ENCODE measurements at places on chromosomes 5 and 9.
A peak's percentile ranks its signal among the peaks of the same experiment; 100 is the strongest.

DNA sequence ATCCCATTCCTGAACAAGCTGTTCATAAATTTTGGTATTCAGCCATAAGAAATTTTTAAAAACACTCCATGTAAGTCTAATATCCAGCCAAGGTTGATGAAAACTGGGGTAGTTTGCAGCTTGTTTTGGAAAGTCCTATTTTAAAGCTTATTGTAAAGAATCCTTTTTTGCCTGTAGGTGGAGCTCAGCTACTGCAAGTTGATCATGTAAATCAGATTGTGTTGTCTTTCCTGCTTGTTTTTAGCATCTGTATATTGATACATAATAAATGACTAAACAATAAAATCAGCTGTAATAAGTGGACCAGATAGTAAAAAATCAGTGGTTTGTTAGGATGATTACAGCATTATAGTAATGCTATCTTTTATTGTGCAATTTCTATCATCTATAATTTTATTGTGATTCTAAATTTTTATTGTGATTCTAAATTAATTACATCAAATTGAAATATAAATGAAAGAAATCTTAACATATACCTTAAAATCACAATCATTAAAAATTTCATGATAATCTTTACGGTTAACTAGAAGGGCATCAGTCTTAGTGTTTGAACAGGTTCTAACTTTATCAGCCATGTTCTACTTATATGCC lies 42.4 kb downstream of the CWC27 start:
- no peak for DNase-seq

GRCh38 chr5:39650008-39650762 lies 225.4 kb upstream of the DAB2 start:
- DNase-seq: no peak

DNA sequence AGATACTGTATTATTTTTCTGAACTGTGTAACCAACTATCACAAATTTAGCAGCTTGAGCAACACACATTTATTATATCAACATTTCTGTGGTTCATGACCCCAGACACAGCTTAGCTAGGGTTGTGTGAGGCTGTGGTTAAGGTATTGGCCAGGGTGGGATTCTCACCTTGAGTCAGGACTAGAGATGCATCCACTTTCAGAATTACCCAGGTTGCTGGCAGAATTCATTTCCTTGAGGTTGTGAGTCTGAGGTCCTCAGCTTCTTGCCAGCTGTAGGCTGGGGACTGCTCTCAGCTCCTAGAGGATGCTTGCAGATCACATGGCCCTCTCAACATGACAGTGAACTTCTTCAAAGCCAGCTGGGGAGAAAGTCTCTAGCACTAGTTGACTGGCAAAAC lies 122.5 kb upstream of the RASGRF2 start:
- DNase-seq: no peak

GRCh38 chr5:81826128-81826527 lies 75.2 kb upstream of the SSBP2 start:
- no peak for DNase-seq

DNA sequence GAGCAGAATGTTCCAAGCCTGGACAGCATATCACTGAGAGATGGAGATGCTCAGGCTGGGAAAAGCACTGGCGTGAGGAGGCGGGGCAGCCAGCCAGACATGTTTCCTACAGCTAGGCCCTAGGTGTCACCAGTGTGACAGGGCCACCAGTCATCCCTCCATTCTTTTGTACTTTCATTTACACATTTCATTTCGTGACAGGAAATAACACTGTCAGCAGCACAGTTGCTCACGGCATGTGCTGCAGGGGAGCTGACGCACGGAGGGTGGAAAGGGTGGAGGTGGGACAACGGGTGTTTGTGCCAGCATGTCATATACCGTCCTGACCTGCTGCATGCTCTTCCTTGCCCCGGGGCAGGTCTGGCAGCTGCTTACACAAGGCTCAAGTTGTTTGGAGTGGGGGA lies 14.8 kb upstream of the CEMIP2 start:
- peak; percentile 90 for DNase-seq

- no peak for DNase-seq
These were observed 377.3 kb downstream of the KIAA0825 start for GRCh38 chr5:94240993-94241651.

- no peak for DNase-seq
These were observed 46.6 kb downstream of the PPIP5K2 start for GRCh38 chr5:103166706-103167105.

GRCh38 chr5:168646335-168646734 lies 67.2 kb upstream of the PANK3 start:
- no peak for DNase-seq

GRCh38 chr5:32942225-32942989 lies 231.3 kb downstream of the NPR3 start:
- DNase-seq: no peak

DNA sequence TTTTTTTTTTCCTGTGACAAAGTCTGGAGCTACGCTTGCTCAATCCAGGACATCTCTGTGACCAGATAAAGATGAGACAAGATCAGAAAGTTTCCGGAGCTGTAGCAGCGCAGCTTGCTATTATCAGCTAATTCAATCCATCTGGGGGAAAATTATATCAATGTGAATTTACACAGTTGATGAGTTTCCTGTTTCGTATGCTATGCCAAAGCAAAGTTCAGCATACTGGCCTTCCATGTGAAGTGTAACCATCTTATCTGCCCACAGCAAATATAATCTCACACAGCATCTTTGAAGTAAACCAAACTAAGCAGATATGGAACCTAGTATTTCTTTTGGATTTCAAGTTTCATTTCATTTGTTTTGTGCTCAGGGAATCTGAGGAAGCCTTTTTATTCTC lies 1767.7 kb downstream of the EFNA5 start:
- DNase-seq: no peak

GRCh38 chr5:97417986-97418385 lies 234.9 kb upstream of the RIOK2 start:
- no peak for DNase-seq

- DNase-seq: no peak
These were observed 132.1 kb downstream of the PALM2AKAP2 start for GRCh38 chr9:109912082-109912582.

DNA sequence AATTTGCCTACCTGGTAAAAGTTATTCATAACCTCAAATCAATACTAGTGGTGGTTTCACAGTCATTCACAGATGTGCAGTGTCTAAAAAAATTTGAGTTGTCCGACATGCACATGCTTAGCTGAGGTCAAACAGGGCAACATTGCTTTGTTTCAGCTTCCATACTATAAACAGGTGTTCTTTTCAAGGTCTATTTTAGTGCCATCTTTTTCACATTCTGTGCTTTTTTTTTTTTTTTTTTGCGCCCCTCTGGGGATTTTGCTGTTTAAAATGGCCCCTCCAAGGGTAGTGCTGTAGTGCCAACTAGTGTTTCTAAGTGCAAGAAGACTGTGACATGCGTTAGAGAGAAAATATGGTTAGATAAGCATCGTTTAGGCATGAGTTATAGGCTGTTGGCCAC lies 14.5 kb downstream of the PHAX start:
- DNase-seq: no peak

GRCh38 chr9:88920645-88921044 lies 70.6 kb upstream of the S1PR3 start:
- DNase-seq: no peak

- DNase-seq: no peak
These were observed 23.0 kb upstream of the CEP78 start for GRCh38 chr9:78212868-78213267.

- DNase-seq: no peak
These were observed 76.0 kb downstream of the COL15A1 start for GRCh38 chr9:99019510-99020331.

- no peak for DNase-seq
These were observed 321.4 kb downstream of the NPR3 start for GRCh38 chr5:33032271-33033070.

GRCh38 chr9:137147793-137148160 lies 8.8 kb downstream of the GRIN1 start:
- no peak for DNase-seq

- DNase-seq: no peak
These were observed 72.0 kb upstream of the ENTREP1 start for GRCh38 chr9:69253057-69253456.

DNA sequence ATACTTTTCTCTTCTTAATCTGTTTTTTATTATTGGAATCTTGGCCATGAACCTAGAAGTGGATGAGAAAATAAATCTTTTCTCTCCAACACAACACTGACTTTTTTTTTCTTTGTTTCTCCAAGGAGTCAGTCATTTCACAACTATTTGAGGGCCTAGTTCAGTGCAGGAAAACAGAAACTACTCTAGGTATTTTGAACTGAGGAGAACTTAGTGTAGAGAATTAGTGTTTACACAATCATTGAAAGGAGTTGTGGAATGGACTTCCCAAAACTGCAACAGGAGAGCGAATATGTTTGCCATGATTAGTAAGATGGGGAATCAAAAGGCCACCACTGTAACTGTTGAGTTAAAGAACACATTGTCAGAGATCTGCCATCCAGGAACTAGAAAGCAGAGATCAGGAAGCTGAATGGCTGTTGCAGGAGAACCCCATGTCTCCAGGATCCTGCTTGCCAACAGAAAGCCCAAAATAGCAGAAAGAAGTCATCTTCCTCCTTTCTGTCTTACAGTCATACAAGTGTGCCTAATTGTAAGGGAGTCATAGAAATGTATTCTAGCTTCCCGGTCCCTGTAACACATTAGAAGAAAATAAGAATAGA lies 20.3 kb upstream of the PCDH1 start:
- DNase-seq: no peak

GRCh38 chr5:65862384-65862783 lies 64.0 kb upstream of the ERBIN start:
- DNase-seq: no peak
